ENCODE measurements at places on chromosomes 1 and 21.

GRCh38 chr1:234231061-234231892, 142.0 kb upstream of the COA6 start:
- DNase-seq = no peak

- no peak for DNase-seq
Measured at GRCh38 chr1:6454856-6455751, 10.9 kb downstream of the TNFRSF25 start.

GRCh38 chr1:111515291-111516004, 12.0 kb upstream of the ADORA3 start:
- DNase-seq = no peak

DNA sequence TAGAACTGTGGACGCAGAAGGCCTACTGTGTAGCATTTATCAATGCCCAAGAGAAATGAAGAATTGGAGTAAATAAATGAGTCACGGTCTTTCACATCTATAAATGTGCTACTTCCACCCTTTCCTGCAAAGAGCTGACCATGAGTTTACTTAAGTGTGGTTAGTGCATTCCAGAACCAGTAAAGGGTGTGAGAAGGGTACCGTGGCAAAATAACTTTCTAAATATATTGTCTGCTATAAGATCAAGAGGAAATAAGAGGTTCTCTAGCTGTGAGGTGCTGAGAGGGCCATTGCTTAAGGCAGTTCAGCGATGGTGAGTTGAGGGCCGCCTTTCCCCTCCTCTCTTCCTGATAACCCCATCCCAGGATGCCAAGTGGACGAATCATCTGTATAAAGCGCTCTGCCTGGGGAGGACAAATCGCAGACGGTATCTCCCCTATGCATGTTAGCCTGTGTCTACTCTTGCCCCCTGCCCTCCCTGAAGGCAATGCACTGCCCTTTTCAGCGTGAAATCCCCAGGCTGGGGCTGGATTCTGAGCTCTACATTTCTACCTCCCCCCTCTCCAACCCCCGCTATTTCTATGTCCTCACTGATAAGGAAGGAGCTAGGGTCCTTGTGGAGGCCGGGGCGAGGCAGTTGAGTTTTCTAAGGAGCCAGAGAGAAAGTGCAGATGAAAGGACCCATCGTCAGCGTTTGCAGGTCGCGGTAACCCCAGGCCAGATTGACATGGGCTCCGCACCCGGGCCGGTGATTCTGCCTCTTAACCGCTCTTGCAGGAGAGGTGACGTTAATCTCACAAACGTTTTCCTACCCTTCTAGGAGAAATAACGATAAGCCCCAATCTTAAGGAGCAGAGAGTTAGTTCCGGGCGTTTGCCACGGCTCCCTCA, 1.5 kb upstream of the NCAM2 start:
- no peak for DNase-seq

GRCh38 chr1:205061665-205062069, 18.7 kb downstream of the CNTN2 start:
- peak; percentile 63 for DNase-seq
